GM04503 (cell line): ENCODE measurements at places on chromosomes 6 and 20.

GRCh38 chr6:43608807-43609206, 20.3 kb downstream of the GTPBP2 start:
- no peak for DNase-seq

DNA sequence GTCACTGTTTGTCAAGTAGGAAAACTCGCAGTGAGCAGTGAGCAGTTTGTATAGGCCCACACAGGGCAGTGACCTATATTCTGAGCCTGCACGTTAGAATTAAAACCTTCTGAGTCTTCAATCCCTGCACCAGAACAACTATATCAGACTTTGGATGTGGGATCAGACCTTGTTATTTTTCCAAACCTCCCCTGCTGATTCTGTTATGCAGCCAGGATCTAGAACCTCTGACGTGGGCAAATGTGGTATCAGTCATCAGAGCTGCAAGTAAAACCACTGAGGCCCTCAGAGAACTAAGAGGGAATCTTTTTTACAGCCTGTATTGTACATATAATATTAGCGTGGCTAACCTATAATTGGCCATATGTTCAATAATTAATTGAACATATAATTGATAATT, 32.0 kb upstream of the AKAP7 start:
- no peak for DNase-seq

DNA sequence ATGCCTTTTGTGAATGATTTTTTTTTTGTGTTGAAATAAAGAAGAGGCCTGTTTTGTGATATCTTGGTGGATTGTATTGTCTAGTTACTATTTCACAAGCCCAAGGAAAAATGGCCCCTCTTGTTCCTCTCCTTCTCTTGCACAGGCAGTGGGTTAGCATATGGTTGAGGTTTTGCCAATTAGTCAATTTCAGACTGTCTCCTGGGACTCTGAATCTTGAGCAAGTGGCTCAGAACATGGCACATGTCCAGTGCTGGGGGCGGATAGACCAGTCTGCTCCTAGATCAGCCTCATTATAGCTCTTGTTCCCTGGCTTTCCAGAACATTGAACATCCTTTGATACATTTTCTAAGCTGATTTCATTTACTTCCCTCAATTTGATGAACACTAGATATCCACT, 589.2 kb downstream of the PHF3 start:
- no peak for DNase-seq

GRCh38 chr6:37256692-37257319, 766 bp upstream of the TBC1D22B start:
- no peak for DNase-seq

- no peak for DNase-seq
These were observed 1.3 kb downstream of the CD24 start for GRCh38 chr6:106973018-106973835.

DNA sequence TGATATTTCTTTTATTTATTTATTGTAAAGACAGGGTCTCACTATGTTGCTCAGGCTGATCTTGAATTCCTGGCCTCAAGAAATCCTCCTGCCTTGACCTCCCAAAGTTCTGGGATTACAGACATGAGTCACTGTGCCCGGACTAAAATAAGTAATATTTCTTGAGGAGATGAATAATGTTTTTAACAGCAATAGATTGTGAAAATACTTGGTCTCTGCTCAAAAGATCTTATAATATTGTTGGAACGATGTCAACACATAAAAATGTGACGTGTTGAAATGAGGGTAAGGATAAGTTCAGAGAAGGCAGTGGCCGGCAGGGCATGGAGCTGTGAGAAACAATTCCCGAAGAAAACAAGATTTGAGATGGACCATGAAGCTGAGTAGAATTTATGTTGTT, 178.7 kb downstream of the GJA1 start:
- DNase-seq: no peak

GRCh38 chr6:155455766-155456165, at the start of gene NOX3:
Gene NOX3 (minus strand): TSS chr6:155455839. CDS start chr6:155455800, 39 bp downstream.
- no peak for DNase-seq

DNA sequence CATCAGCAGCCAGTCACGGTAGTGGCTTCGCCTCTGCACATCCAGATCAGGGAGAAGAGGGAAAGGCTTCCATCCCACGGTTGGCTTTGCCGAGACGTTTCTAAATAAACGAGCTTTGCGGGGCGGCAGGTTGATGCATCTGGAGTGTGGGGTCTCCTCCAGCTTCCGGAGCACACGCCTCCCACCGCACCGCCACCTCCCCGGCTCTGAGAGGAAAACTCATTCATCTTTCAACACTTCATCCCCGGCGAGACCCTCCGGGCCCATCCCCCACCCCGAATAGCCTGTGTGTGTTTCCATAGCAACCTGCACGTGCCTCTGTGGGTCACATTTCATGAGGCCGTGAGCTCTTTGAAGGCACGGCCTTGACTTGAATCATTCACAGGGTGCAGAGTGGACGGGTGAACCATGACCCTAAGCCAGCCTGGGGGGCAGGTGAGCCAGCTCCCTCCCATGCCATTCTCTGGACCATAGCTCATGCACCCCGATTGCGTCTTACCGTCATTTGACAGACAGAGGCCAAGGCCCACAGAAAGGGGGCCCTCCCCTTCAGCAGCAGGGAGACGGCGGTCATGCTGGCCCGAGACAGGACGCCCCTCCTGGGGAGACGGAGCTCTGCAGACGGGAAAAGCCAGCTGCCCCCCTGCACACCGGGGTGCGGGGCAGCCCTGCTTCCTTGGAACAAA, 16.2 kb upstream of the CHRNA4 start:
- DNase-seq: no peak

DNA sequence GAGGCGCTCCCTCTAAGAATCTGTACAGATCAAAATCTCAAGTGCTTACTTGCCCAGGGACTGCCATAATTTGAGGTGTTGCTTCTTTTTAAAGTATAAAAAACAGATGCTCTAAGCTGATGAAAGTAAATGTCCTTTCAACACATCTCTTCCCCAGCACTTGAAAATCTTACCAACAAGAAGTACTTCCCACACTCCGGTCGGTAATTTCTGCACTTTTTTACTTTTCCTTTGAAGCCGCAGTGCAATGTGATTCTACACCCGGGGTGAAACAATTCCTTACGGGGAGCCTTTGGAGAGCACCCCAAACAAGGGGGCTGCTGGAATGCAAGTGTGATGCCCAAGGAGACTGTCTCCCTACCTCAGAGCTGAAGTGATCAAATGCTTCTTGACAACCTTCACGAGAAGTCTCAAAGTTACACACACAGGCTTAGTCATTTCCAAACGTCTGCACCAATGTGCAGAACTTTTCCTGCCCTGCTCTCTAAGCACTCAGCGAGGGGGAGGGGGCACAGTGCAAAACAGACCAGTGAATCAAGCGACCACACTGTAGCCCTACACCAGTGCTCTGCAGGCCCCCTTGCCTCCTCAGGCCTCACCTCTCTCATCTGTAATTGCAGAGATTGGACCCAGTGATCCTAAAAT, 56.7 kb downstream of the ATXN1 start:
- no peak for DNase-seq

GRCh38 chr20:10519361-10520046, 84.4 kb downstream of the SLX4IP start:
- DNase-seq: no peak

GRCh38 chr6:34425132-34425497, 754 bp downstream of the RPS10 start:
- DNase-seq: no peak

DNA sequence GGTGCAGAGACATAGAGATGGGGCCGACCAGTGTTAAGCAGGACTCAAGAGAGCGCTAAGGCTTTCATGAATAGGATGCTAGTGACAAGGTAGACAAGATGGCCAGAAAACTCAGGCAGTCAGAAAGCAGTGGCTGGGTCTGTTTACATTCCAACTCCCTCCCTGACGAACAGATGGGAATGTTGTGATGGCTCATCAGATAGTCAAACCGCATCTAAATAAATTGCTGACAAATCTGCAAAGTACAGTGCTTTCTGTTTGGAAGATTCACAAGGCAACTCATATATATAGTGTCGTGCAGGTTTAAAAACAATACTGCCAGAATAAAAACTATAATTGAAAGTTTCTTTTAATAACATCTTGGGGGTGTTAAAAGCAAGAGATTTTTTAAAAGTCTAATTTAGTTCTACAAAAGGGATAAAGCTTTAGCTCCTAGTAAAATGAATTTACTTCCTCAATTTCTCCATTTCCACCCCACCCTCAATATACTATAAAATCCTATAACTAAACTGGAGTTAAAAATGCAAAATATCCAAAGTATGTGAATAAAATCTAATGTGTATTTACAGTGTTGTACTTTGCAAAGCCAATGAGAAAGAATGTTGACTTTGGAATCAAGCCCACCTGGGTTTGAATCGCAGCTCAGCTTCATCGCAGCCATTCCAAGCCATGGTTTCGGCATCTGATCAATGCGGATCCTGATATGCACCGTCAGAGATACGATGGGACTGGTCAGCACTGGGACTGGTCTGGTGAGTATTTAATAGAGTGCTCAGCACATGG, 247.3 kb upstream of the PDE10A start:
- no peak for DNase-seq

DNA sequence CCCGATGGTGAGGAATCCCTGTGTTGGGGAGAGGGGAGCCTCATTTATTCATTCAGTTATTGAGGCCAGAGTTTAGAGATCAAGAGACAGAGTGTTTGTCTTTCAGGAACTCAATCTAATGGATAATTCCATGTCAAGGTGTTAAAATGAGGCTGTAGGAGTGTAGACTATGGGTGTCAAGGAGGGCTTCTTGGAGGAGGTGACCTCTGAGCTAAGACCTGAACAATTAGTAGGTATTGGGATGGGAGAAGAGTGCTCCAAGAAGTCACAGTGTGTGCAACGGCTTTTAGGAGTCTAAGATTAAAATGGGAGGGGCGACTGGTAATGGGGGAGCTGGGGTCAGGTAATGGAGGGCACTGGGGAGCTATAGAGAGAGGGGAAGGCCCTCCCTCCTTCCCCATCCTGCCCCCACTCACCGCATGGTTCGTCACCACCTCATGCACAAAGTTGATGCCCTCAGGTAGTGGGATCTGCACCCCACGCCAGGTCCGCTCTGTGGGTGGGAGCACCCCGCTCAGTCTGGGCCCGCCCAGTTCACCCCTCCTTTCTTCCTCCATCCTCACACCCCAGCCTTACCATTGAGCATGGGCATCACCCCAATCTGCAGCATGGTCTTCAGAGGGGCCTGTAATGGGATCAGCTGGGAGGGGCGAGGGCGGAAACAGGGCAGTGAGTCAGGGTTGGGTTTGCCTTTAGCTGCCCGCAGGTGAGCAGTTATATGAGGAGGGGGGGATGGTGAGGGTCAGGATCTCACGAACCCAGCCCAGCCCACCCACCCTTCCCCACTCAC, 8.1 kb downstream of the CTSA start:
- no peak for DNase-seq

- no peak for DNase-seq
These were observed 71.2 kb upstream of the EMILIN3 start for GRCh38 chr20:41437836-41438235.

DNA sequence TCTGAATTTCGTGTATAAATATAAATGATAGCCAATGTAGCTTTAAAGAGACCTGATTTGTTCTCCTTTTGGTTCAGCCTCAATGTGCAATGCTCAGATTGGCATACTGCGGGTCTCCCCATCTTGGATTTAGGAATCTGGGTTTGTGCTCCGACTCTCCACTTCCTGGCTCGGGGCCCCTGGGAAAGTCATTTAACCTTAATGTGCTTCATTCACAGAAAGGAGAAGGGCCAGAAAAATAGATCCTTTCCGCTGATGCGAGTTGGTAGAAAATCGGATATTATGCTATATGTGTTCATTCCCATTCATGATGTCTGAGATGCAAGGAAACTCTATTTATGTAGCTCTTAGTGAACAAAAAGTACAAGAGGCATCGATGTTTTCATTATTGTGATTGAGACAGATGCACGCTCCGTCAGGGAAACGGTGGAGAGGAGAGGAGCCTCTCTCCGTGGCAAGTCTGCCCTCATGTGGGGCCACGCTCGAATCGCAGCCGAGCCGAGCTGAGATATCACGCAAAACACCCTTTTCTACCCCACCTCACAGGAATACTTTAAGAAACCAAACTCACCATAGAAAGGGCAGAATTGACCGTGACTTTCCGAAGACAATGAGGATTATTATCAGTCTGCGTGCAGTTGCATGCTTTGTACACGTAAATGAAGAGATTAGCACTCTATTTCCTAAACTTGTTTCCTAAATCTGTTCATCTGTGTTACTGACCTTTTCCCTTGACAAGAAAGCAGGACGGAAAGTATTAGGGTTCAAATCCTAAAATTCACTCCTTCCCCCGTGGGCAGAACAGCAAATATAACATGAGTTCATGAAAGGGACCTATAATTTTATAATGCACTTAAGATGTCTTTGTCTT, 136.6 kb downstream of the COL9A1 start:
- DNase-seq: no peak

GRCh38 chr20:48096212-48096875, 311.1 kb upstream of the SULF2 start:
- no peak for DNase-seq

DNA sequence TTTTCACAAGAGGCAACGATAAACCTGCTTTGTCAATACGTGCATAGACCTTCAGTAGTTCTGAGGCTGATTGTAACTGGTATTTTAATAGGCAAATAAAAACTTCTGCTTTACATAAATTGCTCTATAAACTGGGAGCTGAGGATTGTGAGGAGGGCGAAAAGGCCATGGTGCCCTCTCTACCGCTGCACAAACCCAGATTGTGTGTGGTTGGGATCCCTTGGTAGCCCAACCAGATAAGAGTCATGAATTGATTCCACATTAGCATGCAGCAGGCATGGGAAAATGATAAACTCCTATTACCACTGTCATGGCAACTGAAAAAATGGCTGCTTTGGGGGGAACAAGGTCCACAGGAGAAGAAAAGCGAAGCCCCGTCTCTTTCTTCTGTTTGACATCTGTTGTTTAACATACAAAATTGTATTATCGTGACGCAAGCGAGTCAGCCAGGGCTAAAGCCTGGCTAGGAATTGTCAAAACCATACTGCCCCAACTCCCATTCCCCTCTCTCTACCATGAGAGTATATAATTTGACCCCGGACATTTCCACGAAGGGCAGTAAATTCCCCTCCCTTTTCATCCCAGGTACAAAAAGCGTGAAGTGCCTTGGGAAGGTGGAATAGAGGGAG, 157.8 kb upstream of the SALL4 start:
- DNase-seq: no peak

- no peak for DNase-seq
These were observed 140.4 kb downstream of the DTNBP1 start for GRCh38 chr6:15522427-15522826.

DNA sequence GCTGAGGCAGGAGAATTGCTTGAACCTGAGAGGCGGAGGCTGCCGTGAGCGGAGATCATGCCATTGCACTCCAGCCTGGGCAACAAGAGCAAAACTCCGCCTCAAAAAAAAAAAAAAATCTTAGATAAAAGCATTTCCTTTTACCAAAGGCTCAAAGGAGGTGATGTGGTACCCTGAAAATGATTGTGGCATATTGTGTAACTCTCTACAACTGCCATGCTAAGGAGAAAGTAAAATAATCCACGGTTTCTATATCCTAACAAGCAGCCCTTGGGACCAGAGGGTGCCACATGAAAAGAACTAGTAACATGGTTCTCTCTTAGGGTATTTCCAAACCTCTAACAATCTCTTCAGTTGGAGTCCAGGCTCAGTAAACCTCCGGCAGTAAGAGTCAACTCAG, 38.8 kb upstream of the SLA2 start:
- no peak for DNase-seq

GRCh38 chr20:47586649-47587294, 85.1 kb downstream of the NCOA3 start:
- DNase-seq: no peak
